D721Med (cell line): ENCODE measurements at places on chromosomes 2 and 18.

- no peak for DNase-seq
Observed at GRCh38 chr2:101736233-101736632, 38.7 kb downstream of the MAP4K4 start.

DNA sequence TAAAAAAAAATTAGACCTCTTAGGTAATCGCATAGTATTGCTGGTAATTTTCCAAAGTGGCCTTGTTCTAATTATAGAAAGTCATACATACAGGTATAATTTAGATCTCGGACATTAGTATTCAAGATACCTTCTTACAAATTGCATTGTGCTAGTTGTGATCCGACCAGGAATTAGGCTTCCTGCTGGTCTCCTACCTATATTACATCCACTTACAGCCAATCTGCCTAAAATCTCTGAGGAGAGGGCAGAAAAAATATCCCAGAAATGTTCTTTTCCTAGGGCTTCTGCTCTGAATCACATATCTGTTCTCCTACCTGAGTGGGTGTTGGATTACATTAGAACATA is 314.7 kb upstream of the GULP1 start:
- no peak for DNase-seq

- DNase-seq: peak; percentile 68
Observed at GRCh38 chr2:96642564-96643360, at the start of gene FER1L5. Gene FER1L5 (plus strand): TSS chr2:96642764. CDS start chr2:96642837, 73 bp downstream.

GRCh38 chr2:127428815-127429109 is 10.5 kb downstream of the PROC start:
- DNase-seq: no peak

DNA sequence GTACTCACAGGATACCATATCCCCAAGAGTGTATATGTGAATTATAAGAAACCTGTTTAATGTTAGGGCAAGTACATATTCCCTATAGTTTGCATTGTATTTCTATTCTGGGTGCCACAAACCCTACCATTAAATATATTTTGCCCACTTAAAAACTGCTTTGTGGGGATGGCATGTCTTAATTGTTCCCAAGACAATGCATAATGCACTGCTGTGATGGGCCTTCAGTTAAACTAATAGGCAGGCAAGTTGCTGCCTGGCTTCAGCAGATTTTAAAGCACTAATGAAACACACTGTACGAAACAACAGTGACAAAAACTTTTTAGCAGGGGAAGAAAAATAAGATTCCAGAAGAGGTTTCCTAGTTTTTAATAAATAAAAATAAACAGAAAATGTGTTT is 104.8 kb upstream of the VRK2 start:
- no peak for DNase-seq

DNA sequence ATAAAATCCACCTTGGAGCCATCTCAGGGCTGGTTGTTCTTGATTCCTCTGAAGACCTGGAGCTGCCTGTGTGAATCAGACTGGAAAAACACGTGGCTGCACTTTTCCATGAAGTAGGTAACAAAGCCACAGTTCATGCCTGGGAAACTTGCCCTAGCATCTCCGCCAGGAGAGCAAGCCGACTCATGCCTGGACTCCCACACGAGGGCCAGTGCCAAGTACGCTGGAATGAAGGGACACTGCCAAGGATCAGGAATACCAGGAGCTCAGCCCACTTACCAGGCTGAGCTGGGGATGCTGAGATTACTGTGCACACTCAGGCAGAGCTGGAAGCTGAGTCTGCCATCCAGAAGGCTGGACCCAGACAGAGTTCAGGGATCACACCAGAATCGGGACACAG is 10.9 kb upstream of the FHL2 start:
- no peak for DNase-seq

DNA sequence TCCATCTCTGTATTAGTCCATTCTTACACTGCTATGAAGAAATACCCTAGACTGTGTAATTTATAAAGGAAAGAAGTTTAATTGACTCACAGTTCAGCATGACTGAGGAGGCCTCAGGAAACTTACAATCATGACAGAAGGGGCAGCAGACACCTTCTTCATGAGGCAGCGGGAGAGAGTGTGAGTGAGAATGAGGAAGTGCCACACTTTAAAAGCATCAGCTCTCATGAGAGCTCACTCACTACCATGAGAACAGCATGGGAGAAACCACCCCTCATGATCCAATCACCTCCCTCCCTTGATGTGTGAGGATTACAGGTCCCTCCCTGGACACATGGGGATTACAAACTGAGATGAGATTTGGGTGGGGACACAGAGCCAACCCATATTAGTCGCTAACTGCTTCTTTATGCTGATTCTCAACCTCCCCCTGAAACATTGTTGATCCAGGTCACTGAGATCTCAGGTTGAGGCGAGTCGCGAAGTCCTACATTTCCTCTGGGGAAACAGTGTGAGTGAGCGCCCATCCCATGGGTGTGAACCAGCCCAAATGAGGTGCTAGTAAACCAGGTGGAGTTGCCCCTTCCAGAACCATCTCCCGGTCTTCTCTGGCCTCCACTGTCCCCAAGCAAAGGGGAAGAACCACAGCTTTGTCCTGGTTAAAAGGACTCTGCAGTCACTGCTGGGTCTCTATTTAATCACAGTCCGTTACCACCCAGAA is 123.8 kb downstream of the CAPN13 start:
- DNase-seq: no peak

DNA sequence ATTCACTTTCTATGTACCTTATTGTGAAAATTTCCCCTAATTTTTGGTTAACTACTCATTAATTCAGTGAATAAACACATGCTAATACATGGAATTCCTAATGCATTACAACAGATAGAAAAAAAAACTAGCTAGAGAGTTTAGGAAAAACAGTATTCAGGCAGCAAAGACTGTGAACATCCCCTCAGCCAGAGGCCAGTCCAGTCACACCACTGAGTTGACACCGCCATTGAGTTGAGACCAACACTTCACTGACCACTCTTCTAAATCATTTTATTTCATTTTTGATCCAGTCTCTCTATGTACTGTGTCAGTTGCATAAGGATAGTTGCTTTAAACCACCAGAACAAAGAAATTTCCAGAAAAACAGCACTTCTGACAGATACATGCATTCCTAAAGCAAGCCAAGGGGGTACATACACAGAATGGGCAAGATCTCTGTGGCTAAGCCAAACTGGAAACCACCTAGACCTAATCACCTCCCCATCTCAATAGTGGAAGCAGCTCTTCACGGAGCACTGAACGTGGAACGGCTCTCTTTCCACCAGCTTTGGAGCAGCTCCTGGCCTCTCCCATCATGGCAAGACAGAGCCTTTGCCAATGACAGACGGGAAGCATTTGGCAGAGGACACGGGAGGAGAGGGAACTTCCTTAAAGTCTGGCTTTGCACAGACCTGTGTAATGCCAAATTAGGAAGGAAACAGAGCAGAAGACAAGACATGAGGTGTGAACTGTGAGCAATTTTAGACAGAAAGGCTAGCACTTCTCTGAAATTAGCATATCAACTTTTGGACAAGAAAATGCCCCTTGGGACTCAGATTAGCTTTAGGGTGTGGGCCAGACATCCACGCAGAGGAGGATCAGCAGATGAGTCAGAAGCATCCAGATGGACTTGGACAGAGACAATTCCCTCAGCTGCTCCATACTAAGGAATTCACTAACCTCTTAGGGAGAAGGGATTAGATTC is 36.4 kb downstream of the CACNB4 start:
- no peak for DNase-seq

- no peak for DNase-seq
Observed at GRCh38 chr2:172200495-172201085, 97.9 kb upstream of the DLX2 start.

DNA sequence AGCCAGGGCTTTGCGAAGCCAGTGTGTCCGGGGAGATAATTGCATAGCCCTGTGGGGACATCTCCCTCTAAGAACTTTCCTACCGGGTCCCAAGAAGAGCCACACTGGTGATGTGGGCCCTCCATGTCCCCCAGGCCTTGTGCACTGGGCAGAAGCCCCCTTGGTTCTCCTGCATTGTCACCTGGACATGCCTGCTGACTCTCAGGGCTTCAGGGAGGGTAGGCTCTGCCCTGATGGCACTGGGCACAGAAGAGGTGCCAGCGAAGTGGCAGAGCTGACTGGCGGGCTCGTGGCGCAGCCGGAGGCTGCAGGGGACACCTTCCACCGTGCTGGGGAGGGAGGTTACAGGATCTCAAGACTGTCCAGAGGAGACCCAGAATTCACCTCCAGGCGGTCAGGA is 28.3 kb downstream of the GLI2 start:
- no peak for DNase-seq

- no peak for DNase-seq
Observed at GRCh38 chr2:192444286-192444838, 249.6 kb upstream of the TMEFF2 start.

DNA sequence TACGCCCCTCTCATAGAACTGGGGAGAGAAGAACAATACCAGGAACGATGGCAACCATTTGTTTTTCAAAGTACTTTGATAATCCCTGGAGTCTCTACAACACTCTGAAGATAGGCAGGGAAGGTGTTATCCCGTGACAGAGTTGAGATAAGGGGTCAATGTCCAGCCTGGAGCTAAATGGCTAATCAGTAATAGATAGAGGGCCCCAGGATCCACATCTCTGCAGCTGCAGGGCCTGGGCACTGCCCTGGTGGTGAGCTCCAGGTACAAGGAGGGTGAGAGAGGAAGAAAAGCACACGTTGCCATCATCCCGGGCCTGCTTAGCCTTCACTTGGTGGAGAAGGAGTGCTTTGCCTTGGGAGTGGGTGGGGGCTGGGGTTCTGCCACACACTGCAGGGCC is 260.6 kb downstream of the PRKCE start:
- no peak for DNase-seq

DNA sequence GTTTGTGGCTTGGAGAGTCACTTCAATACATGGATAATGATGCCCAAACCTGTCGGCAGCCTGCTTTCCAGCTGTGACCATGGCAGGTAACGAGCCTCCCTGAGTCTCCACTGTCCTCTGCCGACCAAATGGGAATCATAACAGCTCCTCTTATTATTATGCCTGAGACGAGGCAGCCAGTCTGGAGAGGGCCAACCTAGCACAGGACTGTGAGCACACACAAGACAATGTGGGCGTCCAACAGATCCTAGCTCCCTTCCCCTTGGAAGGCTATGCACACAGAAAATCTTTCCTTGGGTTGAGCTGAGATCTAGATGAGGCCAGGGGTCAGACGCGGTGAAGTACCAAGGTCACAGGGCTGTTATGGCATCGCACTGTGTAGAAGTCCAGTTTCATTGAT is 890 bp upstream of the SLC4A3 start:
- no peak for DNase-seq

- DNase-seq: no peak
Observed at GRCh38 chr2:156430980-156431358, 5.2 kb upstream of the GPD2 start.

DNA sequence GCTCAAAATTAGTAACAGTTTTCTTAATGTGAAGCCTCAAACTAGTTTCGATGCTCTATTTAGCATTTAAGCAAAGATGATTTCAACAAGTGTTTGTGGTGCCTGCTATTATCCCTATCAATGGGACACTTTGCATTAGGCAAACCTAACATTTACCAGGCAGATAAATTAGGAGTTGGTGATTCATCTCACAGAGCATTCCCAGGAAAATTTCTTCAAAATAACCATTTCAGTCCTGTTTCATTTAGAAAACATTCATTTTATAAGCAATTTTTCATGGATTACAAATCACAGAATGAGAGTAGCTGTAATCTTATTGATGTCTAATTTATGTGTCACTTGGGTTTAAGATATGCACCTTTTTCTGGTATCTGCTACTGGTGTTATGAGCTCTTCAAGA is 62.7 kb downstream of the CLHC1 start:
- DNase-seq: no peak

- no peak for DNase-seq
Observed at GRCh38 chr2:127566576-127566975, 31.1 kb downstream of the MYO7B start.

DNA sequence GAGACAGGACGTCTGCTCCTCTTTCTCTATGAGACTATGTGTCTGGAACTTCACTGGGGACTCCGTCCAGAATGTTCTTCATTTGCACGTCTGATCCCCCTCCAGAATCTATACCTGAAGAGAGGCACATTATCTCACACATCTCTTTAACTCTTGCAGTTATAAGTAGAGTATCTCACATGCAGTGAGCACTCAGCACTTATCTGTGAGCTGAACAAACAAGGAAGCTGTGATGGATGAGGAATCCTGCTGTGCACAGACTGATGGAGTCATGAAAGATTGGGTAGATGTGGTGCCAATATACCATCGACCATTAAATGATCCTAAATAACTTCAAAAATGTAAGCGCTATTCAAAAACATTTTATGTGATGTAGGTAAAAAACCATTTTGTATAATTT is 888.3 kb upstream of the CELF4 start:
- no peak for DNase-seq

GRCh38 chr2:33051586-33052360 is 105.0 kb downstream of the LTBP1 start:
- no peak for DNase-seq

DNA sequence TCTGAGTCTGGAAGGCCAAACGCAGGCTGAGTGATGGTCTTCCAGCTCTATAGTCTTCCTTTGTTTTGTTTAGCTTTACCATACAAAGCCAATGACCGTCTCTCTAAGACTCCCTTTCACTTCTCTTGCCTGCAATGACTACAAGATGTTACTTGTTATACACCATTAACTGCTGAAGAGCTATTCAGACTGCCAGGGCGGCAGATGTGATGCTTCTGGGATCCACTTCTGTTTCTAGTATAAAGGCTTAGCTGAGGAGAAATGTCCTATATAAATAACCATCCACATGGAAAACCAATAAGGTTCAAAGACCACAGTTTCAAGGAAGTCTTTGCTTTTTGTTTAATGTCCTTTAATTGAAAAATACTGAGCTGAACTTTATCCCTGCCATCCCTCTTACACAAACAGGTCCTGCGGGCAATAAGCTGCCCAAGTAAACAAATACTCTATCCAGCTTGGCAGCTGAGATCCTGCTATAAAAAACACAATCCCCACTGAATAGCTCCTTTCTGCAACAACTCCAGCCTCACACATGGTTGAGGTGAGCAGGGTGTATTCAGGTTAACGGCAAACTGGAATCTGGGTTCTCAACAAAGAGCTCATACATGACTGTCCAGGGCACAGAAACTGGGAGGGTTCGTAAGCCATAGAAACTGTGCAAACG is 124.6 kb downstream of the VIT start:
- DNase-seq: no peak

DNA sequence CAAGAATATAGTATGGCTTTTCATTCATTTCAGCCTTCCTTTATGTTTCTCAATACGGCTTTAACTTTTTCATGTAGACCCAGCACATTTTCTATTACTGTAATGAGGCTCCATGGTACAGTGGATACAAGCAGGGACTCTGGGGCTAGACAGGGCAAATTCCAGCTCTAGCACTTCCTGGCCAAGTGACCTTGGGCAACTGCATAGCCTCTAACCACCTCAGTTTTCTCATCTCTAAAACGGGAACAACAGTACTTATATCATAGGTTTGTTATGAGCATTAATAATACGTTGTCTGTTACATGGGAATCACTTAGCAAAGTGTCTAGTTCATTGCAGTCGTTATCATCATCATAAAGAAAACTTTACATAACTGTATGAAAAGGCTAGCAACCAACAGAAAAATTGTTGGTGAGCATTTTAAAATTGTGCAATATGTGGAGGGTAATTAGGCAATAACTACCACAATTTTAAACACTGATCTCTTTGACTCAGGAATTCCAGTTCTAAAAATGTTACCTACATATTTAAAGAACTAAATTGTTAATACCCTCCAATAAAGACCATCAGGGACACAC is 13.7 kb upstream of the RMDN2 start:
- no peak for DNase-seq
